ENCODE measurements at places on chromosomes 6 and 20. TPM values are rescaled to one million over a fixed set of nuclear protein-coding genes. Genes with fewer than 3 reads are reported as not detected.

- peaks cover 3% of the 10 kb centered on the region for H3K4me1 ChIP-seq
- H3K4me3 ChIP-seq, result no peak within 1 kb of the TSS
- no peak within 1 kb of the TSS for H3K27ac ChIP-seq
- peaks cover 3% of the 10 kb centered on the region for H3K36me3 ChIP-seq
These were observed at the start of gene HMGCLL1 for GRCh38 chr6:55578537-55579363. HMGCLL1 (minus strand) TSS chr6:55579192; CDS start chr6:55579055, 137 bp downstream.

GRCh38 chr20:40802886-40803285, 113.8 kb upstream of the MAFB start:
- H3K4me3 ChIP-seq, result no peak overlapping the region
- no peak for DNase-seq
- H3K27ac ChIP-seq, result no peak overlapping the region

DNA sequence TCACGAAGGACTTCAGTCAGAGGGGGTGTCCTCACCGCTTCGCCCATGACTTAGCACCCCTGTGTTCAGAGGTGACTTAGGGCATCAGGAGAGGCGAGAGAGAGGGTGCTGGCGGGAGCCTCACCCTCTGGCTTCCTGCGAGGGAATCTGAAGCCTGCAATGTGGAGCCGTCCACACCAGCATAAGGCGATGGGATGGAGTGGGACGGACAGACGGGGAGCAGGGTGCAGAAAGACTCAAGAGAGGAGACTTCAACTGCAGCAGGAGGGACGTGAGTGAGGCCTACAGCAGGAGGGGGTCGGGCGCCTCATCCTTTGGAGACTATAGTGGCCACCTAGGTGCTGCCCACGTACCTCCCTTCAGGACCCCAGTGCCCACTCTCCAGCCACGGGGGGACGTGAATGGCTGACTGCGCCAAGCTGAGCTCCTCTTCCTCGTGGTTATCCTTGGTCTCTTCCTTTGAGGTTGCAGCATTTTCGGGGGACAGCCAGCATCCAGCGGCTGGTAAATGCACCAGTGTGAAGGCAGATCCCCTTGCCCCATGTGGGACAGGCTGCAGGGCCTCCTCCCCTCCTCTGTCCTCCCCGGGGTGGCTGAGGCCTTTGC, 26.9 kb upstream of the MLN start:
- H3K4me3 ChIP-seq, result no peak overlapping the region
- no peak overlapping the region for H3K27ac ChIP-seq
- H3K4me1 ChIP-seq, result no peaks in the 10 kb centered on the region
- DNase-seq, result no peak
- no peaks in the 10 kb centered on the region for H3K36me3 ChIP-seq

- no peaks in the 10 kb centered on the region for H3K27me3 ChIP-seq
- no peak for DNase-seq
- no peaks in the 10 kb centered on the region for H3K36me3 ChIP-seq
- H3K27ac ChIP-seq, result no peak overlapping the region
- H3K4me1 ChIP-seq, result peaks cover 44% of the 10 kb centered on the region
These were observed 15.1 kb upstream of the BAK1 start for GRCh38 chr6:33595001-33595846.

- DNase-seq, result no peak
- H3K36me3 ChIP-seq, result no peaks in the 10 kb centered on the region
- H3K4me3 ChIP-seq, result no peak overlapping the region
- H3K4me1 ChIP-seq, result peaks cover 14% of the 10 kb centered on the region
- no peak overlapping the region for H3K27ac ChIP-seq
These were observed 18.3 kb downstream of the RAET1L start for GRCh38 chr6:150006961-150007464.

The VGLL2 gene
- polyA plus RNA-seq, result not detected
